Keratinocyte (primary cell): ENCODE measurements at places on chromosomes 4 and X. TPM values are rescaled to one million over a fixed set of nuclear protein-coding genes. Genes with fewer than 3 reads are reported as not detected.
A peak's percentile ranks its signal among the peaks of the same experiment; 100 is the strongest.

The KCNIP4 gene
- polyA plus RNA-seq: 0.07 to 0.09 TPM in 2 of 3 replicates, not detected in the other

DNA sequence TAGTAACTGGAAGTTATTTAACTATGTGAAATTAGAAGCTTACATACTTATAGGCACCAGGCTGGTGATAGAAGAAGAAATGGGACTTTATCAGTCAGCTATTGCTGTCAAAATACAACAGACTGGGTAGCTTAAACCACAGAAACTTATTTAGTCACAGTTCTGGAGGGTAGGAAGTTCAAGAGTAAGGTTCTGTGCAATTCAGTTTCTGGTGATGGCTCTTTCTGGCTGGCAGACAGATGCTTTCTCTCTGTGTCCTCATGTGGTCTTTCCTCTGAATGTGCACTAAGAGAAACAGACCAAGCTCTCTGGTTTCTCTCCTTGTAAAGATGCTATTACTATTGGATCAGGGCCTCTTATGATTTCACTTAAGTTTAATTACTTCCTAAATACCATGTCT lies 92.1 kb upstream of the ANKRD50 start:
- no peak for DNase-seq

DNA sequence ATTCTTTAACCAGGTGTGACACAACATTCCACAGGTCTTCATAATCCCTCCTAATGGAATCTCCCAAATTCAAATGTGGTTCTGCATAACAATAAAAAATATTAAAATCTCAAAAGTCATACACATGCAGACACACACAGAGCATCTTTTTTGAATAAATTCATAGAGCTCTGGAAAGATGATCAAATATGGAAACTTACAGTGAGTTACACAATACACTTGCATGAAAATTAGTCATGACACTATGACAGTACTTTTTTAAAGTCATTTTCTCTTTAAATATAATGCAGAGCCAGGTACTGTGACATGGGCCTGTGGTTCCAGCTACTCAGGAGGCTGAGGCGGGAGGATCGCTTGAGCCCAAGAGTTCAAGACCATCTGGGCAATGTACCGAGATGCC lies 38.9 kb downstream of the DDX60L start:
- no peak for DNase-seq

DNA sequence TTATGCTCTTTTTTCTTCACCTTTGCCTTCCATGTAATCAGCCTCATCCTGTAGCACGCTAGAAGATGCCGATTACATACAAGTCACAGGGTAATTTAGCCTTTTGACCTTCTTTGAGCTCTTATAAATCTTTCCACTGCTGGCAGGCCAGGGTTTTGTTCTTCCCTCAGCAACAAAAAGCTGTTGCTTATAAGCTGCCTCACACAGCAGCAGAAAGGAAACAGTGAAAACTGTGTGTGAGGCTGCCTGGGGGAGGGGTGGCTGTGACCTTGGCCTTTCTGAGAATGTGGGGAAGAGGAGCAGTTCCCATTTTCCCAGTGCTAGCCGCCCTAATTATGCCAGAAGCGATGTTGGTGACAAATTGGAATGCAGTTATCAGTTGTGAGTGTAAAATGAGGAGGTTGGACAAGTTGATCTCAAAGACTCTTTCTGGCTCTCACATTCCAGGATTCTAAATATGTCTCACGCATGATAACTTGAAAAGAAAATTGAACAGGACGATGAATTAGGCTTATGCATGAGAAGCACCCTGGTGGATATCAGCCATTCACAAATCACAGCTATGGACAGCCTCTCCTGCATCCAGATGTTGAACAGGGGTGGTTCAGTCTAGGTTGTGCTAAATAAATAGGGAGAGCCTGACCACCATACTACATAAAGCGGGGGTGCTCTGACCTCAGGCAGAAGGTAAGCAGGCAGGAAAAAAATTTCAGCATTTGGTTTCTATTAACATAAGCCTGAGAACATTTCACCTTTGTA lies 25.7 kb downstream of the SLITRK2 start:
- DNase-seq: no peak

The FAM149A gene
- polyA plus RNA-seq: 0.41 to 0.68 TPM (median 0.66 TPM) in 3 replicates

DNA sequence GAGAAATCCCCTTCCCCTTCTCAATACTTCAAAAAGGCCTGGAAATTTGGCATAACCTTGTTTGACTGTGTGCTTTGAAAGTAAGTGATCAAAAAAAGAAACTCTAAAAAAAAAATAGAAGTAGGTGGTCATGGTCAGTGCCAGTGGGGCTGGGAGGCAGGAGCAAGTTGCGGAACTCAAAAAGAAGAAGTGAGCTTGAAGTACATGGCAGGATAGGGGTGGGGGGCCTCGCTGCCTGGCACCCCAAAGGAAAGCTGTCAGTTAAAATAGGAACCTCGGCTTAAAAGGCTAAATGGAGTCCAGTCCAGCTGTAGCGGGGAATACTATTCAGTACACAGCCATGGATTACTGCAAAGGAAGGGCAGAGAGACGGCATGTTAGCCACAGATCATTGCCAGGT lies 12.2 kb upstream of the NKRF start:
- no peak for DNase-seq

GRCh38 chr4:103753868-103754653 lies 34.3 kb upstream of the TACR3 start:
- DNase-seq: no peak

DNA sequence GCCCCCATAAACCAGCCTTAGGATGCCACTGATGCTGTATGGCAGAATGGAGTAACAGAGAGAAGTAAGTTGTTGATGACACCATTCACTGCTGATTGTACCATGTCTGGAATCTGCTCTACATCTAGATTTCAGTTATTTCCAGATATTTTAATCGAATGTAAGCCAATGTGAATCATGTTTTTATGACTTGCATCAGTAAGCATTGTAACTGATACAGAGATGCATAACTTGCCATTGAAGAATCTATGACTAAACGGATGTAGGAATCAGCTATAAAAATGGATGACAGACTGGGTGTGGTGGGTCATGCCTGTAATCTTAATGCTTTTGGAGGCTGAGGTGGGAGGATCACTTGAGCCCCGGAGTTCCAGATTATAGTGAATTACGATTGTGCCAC lies 161.0 kb upstream of the GATB start:
- peak; percentile 32 for DNase-seq

The ZDHHC15 gene
- not detected in 3 replicates for polyA plus RNA-seq

GRCh38 chr4:2286904-2287593 lies 25.1 kb upstream of the MXD4 start:
- DNase-seq: no peak

DNA sequence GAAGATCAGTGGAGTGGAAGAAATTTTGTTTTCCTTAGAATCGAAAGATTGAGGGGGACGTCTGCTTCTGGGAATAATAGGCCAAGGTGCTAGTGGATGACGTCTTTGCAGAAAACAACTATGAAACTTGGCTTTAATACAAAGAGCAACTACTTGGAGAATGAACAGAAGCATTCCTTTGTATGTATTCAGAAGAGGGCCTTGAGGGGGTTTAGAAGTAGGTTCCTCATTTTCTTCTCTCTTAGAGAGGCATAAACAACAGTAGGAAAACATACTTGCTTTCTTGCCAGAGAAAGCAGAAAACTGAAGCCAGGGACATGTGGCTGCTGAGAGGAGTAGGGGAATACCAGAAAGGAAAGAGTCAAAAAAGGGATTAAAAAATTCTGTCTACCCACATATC lies 167.8 kb downstream of the ZNF330 start:
- DNase-seq: no peak

GRCh38 chr4:151199319-151200190 lies 77.4 kb upstream of the PRSS48 start:
- no peak for DNase-seq

The DKK2 gene
- polyA plus RNA-seq: 0.08 TPM in 1 of 3 replicates, not detected in the others

The SCML1 gene
- 12.2 to 19.9 TPM (median 14.1 TPM) in 3 replicates for polyA plus RNA-seq

DNA sequence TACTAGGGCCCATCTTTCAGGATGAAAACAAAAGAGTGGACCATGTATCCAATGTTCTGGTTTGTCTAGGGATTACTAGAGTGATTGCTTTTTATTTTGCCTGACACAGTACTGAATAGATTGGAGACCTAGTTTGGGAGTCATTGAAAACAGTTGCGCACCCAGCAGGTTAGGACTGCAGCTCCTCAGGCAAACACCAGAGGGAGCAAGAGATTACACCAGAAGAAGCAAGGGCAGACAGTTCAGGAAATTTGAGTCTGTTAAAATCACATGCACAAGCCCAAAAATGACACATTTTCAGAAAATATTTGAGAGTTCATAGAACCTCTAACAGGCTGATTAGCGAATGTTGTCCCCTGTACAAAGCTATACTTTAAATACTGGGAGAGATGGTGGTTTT lies 55.6 kb downstream of the CYLC1 start:
- DNase-seq: no peak

- no peak for DNase-seq
Measured at GRCh38 chrX:148695255-148695654, 194.8 kb downstream of the AFF2 start.

DNA sequence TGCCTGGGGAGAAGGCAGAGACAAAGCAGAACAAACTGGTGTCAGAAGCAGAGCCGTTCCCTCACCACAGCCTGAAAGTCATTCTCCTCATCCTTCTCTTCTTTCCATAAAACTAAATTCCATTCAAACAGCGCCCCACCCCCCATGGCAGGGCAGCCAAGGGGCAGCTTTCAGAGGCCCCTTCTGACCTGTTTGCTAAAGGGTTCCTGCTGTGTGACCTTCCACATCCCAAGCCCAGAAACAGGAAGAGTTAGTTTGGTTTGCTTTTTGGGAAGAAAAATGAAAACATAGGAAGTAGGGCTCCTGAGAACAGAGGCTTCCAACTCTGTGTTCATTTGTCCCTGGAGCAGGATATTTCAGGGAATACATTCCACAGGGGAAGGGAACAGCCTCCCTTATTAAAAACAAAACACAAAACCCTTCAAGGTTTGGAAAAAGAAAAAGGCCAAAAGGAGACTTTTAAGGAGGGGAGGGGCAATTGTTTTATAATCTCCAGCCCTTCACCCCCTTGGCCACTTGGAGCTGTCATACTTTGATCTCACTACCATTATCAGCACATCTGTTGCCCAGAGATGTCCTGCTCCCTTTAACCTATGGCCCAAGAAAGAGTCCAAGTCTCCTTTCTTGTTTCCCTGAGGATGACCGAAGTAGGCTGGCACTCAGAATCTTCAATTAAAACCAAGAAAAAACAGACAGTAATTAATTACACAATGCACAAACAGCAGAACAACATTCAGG lies 25.3 kb downstream of the STARD8 start:
- DNase-seq: no peak

DNA sequence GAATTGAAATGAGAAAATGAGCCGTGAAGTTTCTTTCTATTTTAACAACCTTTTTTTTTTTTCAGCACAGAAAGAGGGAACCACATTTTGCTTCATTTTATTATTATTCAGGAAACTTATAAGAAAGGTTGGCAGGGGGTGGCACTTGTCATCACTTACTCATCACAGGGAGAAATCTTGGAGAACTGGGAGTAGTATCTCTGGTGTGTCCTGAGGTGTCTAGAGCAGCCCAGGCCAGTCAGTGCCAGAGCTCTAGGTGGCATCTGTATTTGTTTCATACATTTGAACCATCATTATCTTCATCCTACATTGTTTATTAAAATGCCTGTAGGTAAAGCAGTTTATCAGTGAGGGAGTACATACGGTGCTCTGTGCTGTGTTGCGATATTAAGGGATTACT lies 43.8 kb upstream of the ARHGAP24 start:
- no peak for DNase-seq

The MAGEA2B gene
- polyA plus RNA-seq: not detected in 3 replicates

GRCh38 chr4:25552580-25553271 lies 102.9 kb upstream of the SLC34A2 start:
- no peak for DNase-seq

The CLGN gene
- not detected in 3 replicates for polyA plus RNA-seq

The ETDB gene
- polyA plus RNA-seq: not detected in 3 replicates

DNA sequence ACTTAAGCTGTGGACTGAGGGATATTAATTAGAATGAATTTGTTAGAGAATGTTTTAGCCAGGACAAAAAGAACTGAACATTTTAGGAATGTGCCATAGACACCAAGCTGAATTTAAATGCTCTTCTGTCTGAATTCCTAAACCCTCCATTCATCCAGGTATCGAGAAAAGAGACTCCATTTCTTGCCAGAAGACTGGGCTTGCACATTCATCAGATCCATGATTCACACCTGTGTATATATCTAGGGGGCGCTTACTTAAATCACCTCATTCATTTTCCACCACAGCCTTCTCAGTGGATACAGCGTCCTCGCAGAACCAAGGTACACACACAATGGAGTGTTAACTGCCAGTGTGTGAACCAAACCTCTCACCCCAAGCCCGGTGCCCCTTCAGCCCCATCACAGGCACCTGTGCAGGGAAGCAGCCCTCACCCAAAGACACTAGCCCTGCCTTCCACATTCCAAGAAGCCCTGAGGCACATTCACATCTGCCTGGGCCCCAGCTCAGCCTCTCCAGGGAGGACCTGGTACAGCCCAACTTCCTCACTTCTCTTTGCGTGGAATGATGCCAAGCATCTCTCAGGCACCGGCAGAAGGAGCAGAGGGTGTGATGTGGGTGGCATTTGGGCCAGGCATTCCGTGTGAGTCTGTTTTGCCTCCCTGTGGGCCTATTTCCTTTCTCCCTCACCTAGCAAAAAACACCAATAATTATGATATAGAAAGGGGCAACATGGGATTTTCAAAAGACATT lies 35.6 kb upstream of the C1QTNF7 start:
- DNase-seq: no peak

- no peak for DNase-seq
Measured at GRCh38 chr4:169341490-169341889, 70.7 kb upstream of the SH3RF1 start.

The CXCR3 gene
- polyA plus RNA-seq: not detected in 3 replicates

DNA sequence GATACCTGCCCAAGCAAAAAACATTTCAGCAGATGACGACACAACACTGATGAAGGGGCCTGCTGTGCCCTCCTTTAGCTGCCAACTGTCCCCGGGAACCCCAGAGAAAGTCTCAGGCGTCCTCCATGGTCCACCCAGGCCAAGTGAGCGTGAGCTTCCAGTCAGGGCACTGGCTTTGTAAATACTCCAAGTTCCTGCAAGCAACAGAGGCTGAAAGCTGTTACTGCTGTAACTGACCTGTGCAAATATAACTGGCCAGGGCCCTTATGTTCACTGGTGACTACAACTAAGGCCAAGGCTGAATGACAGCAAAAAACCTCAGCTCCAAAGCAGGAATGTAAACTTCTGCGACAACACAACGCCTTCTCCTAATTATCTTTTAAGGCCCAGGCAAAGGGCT lies 8.2 kb downstream of the WDR1 start:
- no peak for DNase-seq
